ENCODE measurements at places on chromosomes 6 and 20. TPM values are rescaled to one million over a fixed set of nuclear protein-coding genes. Genes with fewer than 3 reads are reported as not detected.

Gene GJA1
- 498 TPM for total RNA-seq

Gene TBX18
- not detected for total RNA-seq

Gene LTB
- total RNA-seq, result 0.15 TPM

GRCh38 chr6:139920776-139921100 is 546.3 kb upstream of the CITED2 start:
- H3K36me3 ChIP-seq, result no peaks in the 10 kb centered on the region
- no peak overlapping the region for H3K27ac ChIP-seq
- H3K27me3 ChIP-seq, result no peaks in the 10 kb centered on the region
- no peak for DNase-seq
- peaks cover 38% of the 10 kb centered on the region for H3K4me1 ChIP-seq
- no peak overlapping the region for H3K4me3 ChIP-seq

- H3K4me3 ChIP-seq, result no peak overlapping the region
- DNase-seq, result no peak
- H3K27me3 ChIP-seq, result no peaks in the 10 kb centered on the region
- H3K27ac ChIP-seq, result no peak overlapping the region
- H3K4me1 ChIP-seq, result peaks cover 8% of the 10 kb centered on the region
- no peaks in the 10 kb centered on the region for H3K36me3 ChIP-seq
Observed at GRCh38 chr20:8812817-8813216, 256.1 kb upstream of the PLCB4 start.

DNA sequence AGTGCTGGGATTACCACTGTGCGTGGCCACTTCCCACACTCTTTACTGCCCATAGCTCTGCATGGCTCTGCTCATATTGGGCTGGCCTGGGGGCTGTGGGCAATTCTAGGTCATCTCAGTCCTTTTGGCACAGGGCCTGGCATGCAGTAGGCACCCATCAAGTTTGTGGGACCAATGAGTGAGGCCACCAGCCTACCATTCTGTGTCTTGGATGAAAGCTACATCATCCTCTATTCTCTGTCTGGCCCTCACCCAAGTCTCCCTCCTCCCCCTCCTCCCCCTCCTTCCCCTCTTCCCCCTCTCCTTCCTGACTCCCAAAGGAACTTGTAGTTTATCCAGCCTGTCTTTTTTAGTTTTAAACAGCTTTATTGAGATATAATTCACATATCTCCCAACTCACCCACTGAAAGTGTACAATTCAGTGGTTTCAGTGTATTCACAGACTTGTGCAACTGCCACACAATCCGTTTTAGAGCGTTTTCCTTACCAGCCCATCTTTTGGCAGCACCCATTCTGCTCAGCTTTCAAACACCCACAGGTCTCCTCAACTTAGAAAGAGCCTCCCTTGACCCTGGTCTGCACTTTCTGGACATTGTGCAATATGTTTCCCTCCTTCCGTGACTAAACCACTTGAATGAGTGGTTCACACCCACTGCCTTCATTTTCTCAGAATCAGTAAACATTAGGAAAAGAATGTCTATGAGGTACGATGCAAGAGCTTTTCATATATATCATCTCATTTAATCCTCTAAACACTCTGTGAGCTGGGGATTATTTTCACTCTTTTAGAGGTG is 21.5 kb upstream of the MRPS18A start:
- no peak for DNase-seq
- no peak overlapping the region for H3K27ac ChIP-seq
- peaks cover 26% of the 10 kb centered on the region for H3K4me1 ChIP-seq
- no peaks in the 10 kb centered on the region for H3K27me3 ChIP-seq

GRCh38 chr6:169824021-169824420 is 72.6 kb downstream of the ERMARD start:
- DNase-seq, result no peak
- no peaks in the 10 kb centered on the region for H3K27me3 ChIP-seq
- H3K27ac ChIP-seq, result no peak overlapping the region
- no peaks in the 10 kb centered on the region for H3K36me3 ChIP-seq

DNA sequence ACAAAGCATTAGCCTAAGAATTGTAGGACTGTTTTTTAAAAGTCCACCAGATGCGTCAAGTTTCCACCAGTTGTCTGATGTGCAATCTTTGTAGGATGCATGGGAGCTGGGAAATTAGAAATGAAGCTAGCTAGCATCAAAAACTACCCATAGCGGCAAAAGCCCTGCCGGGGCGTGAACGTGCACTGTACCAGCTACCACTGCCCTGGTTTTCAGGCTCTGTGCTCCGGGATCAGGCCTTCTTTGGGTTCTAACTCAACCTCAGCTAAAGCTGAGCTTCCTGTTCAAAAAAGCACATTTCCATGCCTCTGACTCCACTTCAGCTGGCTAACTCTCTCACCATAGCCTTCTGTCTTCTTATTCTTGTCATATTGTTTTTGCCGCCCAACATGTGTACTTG is 26.9 kb upstream of the FUCA2 start:
- H3K27ac ChIP-seq, result no peak overlapping the region
- no peak for DNase-seq
- no peaks in the 10 kb centered on the region for H3K4me1 ChIP-seq

DNA sequence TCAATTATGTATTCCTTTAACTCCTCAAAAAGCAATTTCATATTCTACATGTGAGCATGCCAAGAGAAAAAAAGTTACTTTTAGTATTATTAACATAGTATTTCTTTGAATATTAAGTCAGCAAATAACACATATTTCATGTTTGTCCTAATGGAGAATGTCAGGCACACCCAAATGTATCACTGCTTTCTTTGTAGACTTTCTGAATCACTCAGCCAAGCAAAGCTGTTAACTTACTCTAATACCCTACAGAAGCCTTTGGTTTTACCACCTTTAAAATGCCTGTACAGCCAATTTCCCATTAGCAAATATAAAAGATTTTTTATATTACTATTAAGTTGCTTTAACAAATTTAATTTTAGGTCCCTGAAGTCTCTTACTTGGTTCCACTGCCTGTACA is 23.8 kb downstream of the FRK start:
- no peak overlapping the region for H3K4me3 ChIP-seq
- no peaks in the 10 kb centered on the region for H3K4me1 ChIP-seq
- H3K27me3 ChIP-seq, result no peaks in the 10 kb centered on the region
- no peak overlapping the region for H3K27ac ChIP-seq

DNA sequence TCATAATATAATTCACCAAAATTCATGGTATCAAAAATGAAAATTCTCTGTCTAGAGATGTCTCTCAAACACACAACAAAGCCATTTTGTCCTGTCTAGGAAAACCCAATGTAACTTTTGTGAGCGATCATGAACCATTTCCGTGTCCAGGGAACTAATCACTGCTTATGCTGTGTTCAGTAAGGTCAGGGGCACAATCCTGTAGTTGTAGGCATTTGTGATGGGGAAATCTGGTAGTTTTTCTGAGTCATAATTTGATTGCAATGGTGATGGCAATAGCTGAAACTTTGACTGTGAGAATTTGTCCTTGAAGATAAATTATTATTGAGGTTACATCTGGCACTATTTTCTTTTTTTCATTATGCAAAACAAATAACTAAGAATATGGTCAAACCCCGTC is 21.0 kb upstream of the GCLC start:
- H3K36me3 ChIP-seq, result no peaks in the 10 kb centered on the region
- no peak for DNase-seq
- H3K4me1 ChIP-seq, result no peaks in the 10 kb centered on the region
- H3K27ac ChIP-seq, result no peak overlapping the region
- H3K27me3 ChIP-seq, result no peaks in the 10 kb centered on the region

DNA sequence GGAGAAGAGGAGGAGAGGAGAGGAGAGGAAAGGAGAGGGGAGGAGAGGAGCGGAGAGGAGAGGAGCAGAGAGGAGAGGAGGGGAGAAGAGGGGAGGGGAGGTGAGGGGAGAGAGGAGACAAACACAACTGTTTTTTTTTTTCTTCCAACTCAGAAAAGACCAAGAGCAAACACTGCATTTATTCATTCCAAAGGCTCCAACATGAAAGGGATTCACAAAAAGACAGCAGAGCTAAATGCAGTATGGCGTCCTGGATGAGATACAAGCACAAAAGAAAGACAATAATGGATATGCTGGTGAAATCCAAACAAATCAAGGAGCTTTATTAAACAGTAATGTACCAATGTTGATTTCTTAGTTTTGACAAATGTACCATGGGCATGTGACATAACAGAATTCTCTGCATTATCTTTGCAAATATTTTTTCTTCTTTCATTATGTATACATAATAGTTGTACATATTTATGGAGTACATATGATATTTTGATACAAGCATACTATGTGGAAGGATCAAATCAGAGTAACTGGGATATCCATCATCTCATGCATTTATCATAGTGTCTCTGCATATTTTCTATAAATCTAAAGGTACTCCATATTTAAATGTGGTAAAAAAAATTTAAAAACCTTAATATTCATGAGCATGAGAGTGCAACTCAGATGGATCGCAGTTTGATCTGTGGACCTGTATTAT is 204.6 kb downstream of the CBLN4 start:
- H3K27ac ChIP-seq, result no peak overlapping the region
- H3K4me1 ChIP-seq, result no peaks in the 10 kb centered on the region
- no peaks in the 10 kb centered on the region for H3K27me3 ChIP-seq
- DNase-seq, result no peak
- no peak overlapping the region for H3K4me3 ChIP-seq

DNA sequence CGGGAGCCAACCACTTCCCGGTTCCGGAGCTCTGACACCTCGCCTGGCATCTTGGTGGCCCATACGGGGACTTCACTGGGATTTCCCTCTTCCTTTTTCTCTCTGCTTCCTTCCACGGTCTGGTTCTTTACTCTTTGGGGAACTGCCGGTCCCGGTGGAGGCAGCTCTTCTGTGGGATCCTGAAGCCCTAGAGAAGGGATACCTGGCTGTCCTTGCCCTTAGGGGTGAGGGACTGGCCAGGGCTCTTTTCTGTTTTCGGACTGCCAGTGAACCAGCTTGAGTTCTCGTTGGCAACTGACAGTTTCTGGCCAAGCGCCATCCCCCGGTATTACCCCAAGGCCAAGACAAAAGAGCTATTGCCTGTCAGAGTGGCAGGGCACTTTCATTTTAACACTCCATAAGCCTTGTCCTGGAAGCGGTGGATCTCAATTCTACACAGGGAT is 880 bp upstream of the CPXM1 start:
- no peaks in the 10 kb centered on the region for H3K36me3 ChIP-seq
- H3K27me3 ChIP-seq, result peaks cover 55% of the 10 kb centered on the region
- no peak overlapping the region for H3K27ac ChIP-seq
- peaks cover 15% of the 10 kb centered on the region for H3K4me1 ChIP-seq
